ENCODE measurements at places on chromosomes 11 and 22.

DNA sequence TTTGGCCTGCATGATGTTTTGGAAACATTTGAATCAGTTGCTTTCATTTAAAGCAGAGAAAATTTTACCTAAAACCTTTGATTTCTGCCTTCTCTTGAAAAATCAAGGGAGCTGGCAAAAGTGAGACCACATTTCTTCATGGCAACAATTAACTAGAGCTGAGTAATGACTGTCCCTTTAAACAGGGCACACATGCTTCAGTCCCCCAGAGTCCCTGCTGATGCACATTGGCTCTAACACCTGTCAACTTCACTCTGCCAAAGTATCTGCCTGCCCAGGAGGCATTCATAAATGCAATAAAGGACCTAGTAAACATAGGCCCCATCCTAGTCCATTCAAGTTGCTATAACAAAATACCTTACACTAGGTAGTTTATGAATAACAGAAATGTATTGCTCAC lies 87.1 kb upstream of the LDLRAD3 start:
- DNase-seq, result no peak

DNA sequence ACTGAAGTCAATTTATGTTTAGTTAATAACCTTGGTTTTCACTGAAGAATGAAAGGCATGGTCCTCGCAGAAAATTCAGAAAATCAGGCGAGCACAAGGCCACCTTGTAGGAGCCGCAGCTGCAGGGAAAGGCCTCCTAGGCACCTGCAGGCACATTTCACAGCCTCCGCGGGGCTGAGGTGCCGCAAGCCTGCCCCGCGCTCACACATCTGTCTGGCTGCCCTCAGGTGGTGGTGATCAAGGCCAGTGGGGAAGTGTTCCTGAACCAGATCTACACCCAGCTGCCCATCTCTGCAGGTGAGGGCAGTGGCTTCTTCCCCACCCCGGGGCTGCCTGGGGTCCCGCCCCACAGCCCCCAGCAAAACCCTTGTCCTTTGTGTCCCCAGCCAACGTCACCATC lies 10.5 kb downstream of the MUC5AC start:
- peak; percentile 83 for DNase-seq

GRCh38 chr11:108891143-108891542 lies 226.3 kb downstream of the DDX10 start:
- DNase-seq, result no peak

- DNase-seq, result no peak
Measured at GRCh38 chr22:17446698-17447097, 77.4 kb downstream of the CECR2 start.

DNA sequence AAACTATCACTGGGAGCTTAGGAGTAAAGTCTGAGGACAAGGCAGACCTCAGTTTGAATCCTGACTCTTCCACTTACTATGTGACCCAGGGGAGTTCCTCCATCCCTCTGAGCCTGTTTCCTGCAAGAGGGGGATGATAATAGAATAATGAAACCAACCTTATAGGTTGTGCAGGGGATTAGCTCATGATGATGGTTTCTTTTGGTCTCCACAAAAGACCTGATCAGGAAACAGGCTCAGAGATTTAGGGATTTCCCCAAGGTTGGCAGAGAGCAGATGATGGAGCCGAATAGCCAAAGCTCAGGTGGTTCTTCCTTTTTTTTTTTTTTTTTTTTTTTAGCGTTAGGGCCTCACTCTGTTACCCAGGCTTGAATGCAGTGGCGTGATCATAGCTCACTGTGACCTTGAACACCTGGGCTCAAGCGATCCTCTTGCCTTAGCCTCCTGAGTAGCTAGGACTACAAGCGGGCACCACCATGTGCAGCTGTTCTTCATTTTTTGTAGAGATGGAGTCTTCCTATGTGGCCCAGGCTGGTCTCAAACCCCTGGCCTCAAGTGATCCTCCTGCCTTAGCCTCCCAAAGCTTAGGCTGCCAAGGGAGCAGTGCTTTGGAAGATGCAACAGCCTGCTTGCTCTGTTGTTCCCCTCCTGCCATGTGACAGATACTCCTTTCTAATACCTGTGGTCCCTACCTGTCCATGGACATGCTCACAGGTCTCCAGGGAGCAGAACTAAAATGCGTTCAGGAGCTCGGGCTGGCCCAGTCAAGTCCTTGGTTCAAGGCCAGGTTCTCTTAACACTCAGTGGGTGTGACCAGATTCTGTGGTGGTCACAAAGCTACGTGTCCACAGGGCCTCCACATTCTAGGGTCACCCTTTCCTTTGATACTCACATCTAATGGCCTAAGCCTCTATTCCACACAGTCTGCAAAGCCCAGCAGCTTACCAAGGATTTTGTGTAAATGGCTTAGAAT lies 22.3 kb downstream of the PATZ1 start:
- DNase-seq, result no peak

- no peak for DNase-seq
Measured at GRCh38 chr11:130580891-130581492, 132.5 kb downstream of the ADAMTS15 start.

DNA sequence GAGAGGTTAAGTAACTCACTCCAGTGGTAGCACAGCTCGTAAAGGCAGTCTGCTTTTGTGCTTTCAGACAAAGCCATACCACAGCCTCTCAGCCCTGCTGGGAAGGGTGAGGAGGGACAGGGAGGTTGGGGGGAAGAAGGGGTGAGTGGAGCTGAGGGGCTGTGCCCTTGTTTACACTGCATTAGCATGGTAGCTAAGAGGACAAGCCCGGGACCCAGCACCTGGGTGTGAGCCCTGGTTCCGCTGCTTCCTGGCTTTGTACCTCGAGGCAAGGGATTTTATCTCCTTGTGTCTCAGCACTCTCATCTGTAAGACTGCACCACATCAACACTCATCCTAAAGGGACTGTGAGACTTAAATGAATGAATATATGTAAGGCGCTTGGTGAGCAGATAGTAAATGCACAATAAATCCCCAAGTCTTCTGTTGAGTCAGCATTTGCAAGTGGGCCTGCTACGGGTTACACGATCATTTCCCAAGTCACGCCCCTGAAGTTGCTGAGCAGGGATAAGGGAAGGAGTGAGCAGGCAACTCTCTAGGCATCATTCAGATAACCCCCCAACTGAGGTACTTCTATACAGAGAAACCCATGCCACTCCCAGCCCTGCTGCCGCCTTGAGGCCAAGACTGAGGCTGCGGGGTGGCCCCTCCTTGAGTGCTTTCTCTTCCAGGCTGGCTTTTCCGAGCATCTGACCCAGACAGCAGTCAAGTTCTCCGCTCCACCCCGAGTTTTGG lies 7.5 kb downstream of the RASD2 start:
- DNase-seq, result no peak

GRCh38 chr11:131624531-131624930 lies 254.1 kb downstream of the NTM start:
- DNase-seq, result peak; percentile 69
